Frontal cortex (tissue), 4 donors: ENCODE measurements at places on chromosomes 7 and 10.

- DNase-seq: no peak
Measured at GRCh38 chr7:23161482-23161881, 20.4 kb upstream of the NUP42 start.

GRCh38 chr10:99945263-99945662 is 64.5 kb downstream of the DNMBP start:
- no peak for DNase-seq

GRCh38 chr7:155003092-155003375 is at the start of gene PAXIP1:
Gene PAXIP1 (minus strand): TSS chr7:155003124. CDS start chr7:155002929, 195 bp downstream.
- no peak for DNase-seq

- no peak for DNase-seq
Measured at GRCh38 chr10:80413271-80413996, 5.1 kb downstream of the PRXL2A start.

DNA sequence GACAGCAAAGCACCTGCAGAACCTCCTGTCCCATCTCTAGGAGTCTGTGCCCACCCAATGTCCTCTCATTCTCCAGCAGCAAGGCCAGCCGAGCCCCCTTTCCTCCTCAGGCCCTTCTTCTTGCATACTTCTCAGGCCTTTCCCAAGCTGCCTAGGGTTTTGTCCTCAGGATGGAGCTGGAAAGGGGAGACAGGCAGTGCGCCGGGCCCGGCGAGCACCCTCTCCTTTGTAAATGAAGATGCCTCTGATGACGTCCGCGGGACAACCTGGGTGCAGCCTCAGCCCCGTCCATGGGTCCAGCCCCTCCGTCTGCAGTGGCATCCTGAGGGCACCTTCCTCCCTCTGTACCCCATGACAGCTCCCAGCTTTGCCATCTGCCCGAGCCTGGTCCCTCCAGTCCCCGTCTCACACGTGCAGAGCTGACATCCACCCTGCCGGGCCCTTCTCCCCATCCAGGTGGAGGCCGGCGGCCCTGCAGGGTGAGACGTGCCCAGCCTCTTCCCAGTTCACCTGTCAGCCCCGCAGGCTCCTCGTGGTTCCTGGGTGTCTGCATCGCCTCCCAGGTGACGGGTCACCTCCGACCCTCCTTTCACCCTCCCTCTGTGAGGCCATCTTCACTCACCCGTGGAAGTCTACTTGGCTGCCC is 36.4 kb downstream of the JAKMIP3 start:
- DNase-seq: no peak

GRCh38 chr10:32056136-32057035 is at the start of gene KIF5B:
Gene KIF5B (minus strand): TSS chr10:32056425. CDS start chr10:32055973, 452 bp downstream.
- peak; percentile 88 for DNase-seq

DNA sequence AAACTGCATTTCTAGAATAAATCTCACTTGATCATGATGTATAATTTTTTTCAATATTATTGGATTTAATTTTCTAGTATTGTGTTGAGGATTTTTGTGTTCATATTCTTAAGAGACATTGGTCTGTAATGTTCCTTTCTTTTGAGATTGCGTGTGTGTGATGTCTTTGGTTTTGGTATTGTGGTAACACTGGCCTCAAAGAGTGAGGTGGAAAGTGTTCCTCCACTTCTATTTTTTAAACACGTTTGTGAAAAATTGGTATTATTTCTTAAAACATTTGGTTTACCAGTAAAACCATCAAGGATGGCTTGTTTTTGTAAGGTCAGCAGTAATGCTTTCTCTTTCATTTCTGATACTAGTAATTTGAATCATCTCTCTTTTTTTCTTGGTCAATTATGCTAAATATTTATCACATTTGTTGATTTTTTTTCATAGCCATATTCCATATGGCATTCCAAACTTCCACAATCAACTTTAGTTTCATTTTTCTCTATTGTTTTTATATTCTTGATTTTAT is 290.2 kb upstream of the CDC14C start:
- DNase-seq: no peak

DNA sequence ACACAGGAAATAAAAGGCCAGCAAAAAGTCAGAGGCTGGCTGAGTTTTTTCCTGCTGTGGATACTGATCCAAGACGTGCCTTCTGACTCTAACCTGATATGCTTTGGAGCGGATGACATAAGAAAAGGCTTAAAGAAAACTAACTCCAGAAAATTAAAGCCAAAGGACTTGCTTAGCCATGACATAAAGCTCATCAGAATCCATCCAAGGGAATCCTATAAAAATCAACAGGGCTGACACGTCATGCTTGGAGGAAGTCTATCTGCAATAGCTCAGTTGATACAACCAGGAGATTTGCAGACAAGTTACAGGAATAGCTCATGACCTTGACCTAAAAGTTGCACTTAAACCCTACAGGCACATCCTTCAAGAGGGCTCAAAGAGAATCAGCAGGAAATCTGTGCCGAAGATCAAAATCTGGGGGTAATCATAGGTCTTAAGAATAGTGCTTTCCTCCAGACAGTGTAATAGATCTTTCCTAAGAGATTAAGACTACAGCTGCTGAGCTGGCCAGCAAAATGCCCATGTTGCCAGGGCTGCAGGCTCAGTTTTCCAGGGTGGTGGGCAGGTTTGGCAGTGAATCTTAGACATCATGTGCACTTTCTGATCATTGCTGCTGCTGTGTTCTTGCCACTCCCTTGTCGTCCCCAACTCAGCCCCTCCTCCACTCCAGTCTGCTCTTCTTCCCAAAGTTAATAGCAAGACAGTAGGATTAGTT is 111.5 kb upstream of the SVIL start:
- no peak for DNase-seq

- peak; percentile 96 for DNase-seq
Measured at GRCh38 chr10:119103903-119104653, at the start of gene DENND10. Gene DENND10 (plus strand): TSS chr10:119104113. CDS start chr10:119104143, 30 bp downstream.

DNA sequence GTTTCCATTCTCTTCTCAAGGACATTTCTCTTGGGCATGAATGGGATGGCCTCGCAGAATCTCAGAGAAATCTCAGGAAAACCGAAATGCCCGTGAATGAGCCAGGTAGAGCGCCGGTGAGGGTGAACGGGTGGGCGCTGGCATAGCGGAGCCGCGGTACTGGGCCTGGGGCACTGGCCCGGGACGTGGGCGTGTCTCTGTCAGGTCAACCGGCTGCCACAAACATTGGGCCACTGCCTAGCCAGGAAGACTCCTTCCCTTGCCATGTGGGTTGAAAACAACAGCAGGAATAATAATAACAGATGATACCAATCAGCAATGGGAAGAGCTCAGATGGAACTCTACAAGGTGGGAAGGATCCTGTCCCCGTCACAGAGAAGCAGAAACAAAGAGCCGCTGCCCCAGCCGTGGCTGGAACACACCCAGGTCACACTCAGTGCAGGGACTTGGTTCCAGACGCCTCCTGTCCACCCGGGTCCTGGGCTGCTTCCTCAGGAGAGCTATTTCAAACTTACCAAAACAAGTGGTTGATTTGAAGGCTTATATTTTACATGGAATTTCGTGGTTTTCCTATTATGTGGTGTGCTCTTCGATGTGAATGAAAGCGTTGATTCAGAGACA is 51.1 kb upstream of the EBF3 start:
- no peak for DNase-seq
